ENCODE measurements at places on chromosomes 12 and 14. TPM values are rescaled to one million over a fixed set of nuclear protein-coding genes. Genes with fewer than 3 reads are reported as not detected.

Gene RAD51B
- total RNA-seq: 13.2 TPM

Gene SERPINA4
- total RNA-seq: not detected

Gene ASCL1
- not detected for total RNA-seq

Gene LRTM2
- not detected for total RNA-seq

Gene SLC10A1
- total RNA-seq: not detected

Gene TMPRSS12
- total RNA-seq: not detected

Gene SAMD15
- 0.94 TPM for total RNA-seq

Gene AJUBA
- total RNA-seq: 18.0 TPM

Gene IL22
- total RNA-seq: not detected

Gene RNASE2
- not detected for total RNA-seq

Gene ARHGEF40
- 37.4 TPM for total RNA-seq

Gene DPPA3
- total RNA-seq: not detected
